ENCODE measurements at places on chromosomes 6 and 20.

GRCh38 chr20:34385464-34385863 is 22.4 kb downstream of the ITCH start:
- DNase-seq: no peak

- DNase-seq: no peak
Observed at GRCh38 chr6:109393886-109394281, 11.6 kb upstream of the CD164 start.

DNA sequence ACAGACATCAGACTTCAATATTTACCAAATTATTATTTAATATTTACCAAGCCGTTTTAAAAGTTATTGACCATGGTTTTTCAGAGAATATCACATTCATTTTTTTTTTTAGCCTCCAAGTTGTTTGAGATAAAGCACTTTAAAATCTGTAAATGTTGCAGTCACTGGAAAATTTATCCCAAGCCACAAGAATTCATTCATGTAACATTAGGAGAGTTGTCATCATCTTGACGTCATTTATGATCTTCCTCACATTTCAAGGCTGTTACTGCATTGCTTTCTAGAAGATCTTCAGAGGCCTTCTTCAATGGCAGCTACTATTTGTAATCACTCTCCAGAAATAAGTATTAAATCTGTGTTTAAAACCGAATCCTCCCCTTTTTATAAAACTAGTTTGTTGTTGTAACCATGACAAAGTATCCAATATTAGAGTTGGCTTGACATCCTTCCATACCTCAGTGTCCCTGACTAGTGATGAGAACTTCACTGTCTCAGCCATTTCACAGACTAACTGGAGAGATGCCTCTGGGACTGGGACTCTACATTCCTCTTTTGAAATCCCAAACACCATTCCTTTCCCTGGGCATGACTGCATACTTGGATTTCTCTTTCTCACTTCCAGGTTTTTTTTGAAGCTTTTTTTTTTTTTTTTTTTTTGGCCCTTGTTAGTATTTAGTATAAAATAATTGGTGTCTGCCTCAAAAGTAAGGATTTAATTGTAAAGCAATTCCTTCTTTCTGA is 100.1 kb downstream of the ZFAND3 start:
- no peak for DNase-seq

DNA sequence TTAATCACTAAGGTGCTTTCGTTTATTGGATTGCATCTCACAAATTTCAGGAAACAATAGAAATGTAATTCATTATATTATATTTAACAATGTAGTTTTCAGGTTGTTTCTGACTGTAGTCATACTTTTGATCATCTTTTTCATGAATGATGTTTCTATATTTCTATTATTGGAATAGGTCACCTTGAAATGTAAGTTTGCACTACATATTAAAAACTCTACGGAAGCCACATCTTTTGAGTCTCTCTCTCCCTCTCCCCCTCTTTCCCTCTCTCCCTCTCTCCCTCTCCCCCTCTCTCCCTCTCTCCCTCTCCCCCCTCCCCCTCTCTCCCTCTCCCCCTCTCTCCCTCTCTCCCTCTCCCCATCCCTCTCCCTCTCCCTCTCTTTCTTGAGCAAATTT is 131.3 kb upstream of the FBXL4 start:
- DNase-seq: no peak

DNA sequence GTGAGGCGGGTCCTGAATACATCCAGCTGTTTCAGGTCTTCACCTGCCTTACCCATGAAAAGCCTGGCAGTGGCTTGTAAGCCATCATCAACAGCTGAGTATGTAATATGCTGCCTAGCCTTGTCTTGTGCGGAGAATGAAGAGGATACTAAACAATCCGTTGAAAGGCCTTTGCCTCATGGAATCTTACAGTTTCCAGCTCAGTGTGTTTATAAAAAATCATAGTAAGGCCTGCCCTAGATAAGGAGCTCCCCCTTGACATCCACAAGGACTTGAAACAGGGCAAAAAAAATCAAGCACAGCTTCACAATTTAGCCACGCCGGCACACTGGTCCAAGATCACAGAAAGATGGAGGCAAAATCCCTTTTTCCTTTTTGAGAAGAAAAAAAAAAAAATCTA is 115.7 kb downstream of the KIF16B start:
- no peak for DNase-seq

GRCh38 chr6:79868098-79868722 is 79.1 kb downstream of the ELOVL4 start:
- DNase-seq: peak; percentile 75

- DNase-seq: no peak
Observed at GRCh38 chr6:55604021-55604420, 25.0 kb upstream of the HMGCLL1 start.

- no peak for DNase-seq
Observed at GRCh38 chr6:44065443-44066140, 61.7 kb downstream of the MRPL14 start.

- no peak for DNase-seq
Observed at GRCh38 chr6:81909981-81910900, 157.8 kb upstream of the TENT5A start.

DNA sequence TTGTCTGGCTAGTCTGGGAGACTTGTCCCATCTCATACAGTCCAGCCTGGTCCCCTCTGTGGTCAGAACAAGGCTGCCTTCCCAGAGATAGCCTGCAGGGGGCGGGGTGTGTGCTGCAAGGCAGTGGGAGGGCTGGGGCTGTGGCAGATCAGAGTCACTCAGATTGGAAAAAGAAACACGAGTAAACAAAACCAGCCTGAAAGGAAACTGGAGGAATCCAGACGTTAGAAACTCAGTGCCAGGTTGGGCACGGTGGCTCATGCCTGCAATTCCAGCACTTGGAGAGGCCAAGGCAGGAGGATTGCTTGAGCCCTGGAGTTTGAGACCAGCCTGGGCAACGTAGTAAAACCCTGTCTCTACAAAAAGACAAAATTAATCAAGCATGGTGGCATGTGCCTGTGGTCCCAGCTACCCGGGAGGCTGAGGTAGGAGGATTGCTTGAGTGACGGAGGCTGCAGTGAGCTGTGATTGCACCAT is 20.2 kb downstream of the LEMD2 start:
- peak; percentile 43 for DNase-seq

GRCh38 chr6:39416728-39417127 is 94.2 kb upstream of the KCNK16 start:
- no peak for DNase-seq

DNA sequence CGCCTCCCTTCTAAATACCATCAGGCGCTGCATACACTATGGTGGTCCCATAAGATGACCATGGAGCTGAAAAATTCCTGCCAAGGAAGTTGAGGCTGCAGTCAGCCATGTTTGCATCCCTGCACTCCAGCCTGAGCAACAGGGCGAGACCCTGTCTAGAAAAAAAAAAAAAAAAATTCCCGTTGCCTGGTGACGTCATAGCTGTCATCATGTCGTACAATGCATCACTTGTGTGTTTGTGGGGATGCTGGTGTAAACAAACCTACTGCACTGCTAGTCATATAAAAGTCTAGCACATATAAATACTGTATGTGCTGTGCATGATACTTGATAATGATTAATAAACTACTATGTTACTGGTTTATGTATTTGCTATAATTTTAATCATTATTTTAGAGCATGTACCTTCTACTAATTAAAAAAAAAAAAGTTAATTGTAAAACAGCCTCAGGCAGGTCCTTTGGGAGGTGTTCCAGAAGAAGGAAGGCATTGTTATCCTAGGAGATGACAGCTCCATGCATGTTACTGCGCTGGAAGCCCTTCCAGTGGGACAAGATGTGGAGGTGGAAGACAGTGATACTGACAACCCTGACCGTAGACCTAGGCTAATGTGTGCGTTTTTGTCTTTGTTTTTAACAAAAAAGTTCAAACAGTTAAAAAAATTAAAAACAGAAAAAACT is 132.6 kb downstream of the BANF2 start:
- DNase-seq: no peak

GRCh38 chr20:16714751-16715150 is 15.1 kb upstream of the SNRPB2 start:
- DNase-seq: peak; percentile 59

DNA sequence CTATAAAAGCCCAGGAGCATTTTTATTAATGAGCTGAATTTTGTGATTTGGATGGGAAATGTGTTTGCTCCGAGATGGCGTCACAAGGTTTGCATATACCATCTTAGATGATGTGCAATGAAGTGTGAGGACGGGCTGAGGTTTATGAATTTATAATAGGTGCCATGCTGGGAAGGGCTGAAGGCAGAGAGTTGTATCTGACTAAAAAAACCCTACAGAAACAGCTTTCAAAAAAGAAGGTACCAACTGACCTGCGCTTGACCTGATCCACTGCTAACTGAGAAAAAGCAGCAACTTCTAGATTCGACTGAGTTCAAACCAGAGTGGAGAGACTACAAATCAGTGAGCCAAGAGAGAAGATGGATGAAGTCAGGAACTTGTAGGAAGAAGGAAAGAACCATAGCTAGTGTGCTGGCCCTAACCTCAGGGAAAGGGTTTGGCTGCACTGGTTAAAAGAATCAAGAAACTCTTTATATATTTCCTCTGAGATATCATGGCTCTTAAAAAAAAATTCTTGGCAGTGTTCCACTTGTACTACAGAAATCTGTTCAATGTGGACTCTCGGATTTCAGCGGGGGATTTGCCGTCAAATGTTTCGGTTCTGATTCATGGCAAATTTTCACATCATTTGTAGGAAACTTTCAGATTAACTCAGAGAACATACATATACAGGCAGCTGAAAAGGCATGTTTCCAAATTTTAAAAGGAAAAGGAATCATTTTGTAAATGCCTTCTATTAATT is 56.5 kb upstream of the HDGFL1 start:
- DNase-seq: no peak

DNA sequence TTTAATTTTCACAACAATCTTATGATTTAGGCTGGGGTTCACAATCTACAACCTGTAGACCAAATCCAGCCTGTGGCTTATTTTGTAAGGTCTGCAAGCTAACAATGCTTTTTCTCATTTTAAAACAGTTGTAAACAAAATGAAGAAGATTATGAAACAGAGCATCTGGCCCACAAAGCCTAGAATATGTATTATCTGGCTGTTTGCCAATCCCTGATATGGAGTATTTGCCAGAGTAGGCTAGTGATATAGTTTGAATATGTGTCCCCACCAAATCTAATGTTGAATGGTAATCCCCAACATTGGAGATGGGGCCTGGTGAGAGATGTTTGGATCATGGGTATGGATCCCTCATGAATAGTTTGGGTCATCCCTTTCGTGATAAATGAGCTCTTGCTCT is 201.8 kb downstream of the DHX35 start:
- no peak for DNase-seq

- no peak for DNase-seq
Observed at GRCh38 chr6:111080698-111081097, 6.6 kb upstream of the SLC16A10 start.

GRCh38 chr6:145758113-145758512 is 22.8 kb upstream of the EPM2A start:
- no peak for DNase-seq

- no peak for DNase-seq
Observed at GRCh38 chr6:4129446-4129845, 5.9 kb downstream of the ECI2 start.

GRCh38 chr6:98976674-98977385 is 29.1 kb upstream of the FBXL4 start:
- no peak for DNase-seq

GRCh38 chr6:117352466-117353081 is 73.2 kb downstream of the ROS1 start:
- DNase-seq: no peak

DNA sequence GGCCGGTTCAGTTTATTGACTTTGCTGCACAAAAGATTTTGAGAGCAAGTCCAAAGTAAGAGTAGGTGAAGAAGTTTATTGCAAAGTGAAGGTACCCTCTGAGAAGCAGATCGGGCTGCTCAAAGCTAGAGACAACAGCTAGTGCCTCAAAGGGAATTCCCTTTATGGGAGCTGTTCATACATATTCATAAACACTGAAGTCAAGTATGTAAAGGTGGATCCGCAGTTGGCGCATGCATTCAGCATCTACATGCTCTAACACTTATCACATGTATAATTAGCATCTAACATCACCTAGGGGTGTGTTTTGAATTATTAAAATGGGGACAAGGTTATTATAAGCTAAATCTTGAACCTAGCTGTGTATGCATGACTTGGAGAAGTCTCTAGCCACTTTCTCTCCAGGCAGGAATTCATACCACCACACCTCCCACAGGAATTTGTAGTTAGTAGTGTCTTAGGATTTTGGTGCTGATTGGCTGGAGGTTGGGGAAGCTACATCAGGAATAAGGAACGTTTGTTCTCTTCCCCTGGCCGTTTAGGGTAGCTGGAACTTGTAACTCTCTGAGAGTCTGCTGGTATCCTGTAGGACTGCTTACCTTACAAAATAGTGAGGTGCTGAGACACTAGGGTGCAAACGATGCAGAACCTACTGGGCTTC is 1633.9 kb downstream of the GRIK2 start:
- DNase-seq: no peak

- DNase-seq: no peak
Observed at GRCh38 chr6:132011582-132011981, 60.4 kb upstream of the CCN2 start.

- no peak for DNase-seq
Observed at GRCh38 chr20:32609111-32609773, 24.1 kb upstream of the NOL4L start.

- no peak for DNase-seq
Observed at GRCh38 chr6:168732676-168733075, 291.7 kb downstream of the SMOC2 start.

DNA sequence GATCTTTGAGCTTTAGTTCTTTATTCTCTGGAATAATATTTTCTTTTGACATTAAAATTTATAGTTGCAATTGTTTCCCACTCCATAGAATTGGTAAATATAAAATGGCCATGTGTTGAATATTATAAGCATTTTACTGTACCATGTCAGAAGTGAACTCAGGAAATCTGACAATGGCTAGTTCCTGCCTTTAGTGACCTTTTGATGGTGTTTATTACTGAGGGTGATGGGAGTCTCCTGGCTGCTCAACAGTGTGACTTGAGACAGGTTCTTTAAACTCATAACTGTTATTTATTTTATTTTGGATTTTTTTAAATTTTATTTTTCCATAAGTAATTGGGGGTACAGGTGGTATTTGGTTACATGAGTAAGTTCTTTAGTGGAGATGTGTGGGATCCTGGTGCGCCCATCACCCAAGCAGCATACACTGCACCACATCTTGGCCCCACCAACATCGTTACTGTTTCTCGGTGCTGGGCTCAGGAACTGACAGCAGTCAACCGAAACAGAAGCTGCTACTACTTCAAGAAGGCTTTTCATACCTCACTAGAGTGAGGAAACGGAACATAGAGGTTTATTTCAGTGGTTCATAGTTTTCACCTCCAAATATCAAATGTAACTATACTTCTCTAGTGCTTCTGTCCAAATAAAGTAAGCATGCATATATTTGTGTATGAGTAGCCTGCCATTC is 90.4 kb downstream of the PLEKHG1 start:
- DNase-seq: no peak

Data from NCI-H1694 treated with DMSO at 0.1 percent for 48 hours (cell line).